HS-5 (cell line): ENCODE measurements at places on chromosomes 4 and X.

DNA sequence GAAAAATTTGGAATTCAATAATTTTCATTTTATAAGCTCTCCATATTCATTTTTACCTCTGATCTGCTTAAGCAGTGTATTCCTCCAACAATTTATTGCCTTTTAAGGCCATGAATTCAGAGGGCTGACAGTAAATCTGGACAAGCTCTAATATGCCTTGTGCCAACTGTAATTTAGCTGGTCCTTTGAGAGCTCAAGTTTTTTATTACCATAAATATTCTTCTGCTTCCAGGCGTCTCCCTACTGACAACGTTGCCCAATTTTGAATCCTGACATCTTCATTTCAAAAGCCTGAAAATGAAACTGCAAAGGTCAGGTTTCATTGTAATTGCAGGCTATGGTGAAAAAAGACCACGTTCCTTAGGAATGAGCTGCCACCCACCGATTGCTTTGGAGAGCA is 95.8 kb upstream of the GEMIN8 start:
- no peak for DNase-seq

GRCh38 chr4:148845609-148846008 is 403.4 kb upstream of the NR3C2 start:
- no peak for DNase-seq

- no peak for DNase-seq
Measured at GRCh38 chr4:159137176-159137575, 34.3 kb downstream of the RAPGEF2 start.

GRCh38 chr4:30718021-30718542 is 2.1 kb upstream of the PCDH7 start:
- DNase-seq, result no peak

GRCh38 chr4:156545003-156545785 is 426.4 kb downstream of the PDGFC start:
- DNase-seq, result no peak

GRCh38 chrX:137565921-137566745 is at the start of gene ZIC3:
Gene ZIC3, plus strand, starts transcription at chrX:137566127. Its CDS starts 565 bp downstream, at chrX:137566692.
- no peak for DNase-seq

- DNase-seq, result no peak
Measured at GRCh38 chr4:19844446-19844845, 407.3 kb upstream of the SLIT2 start.

DNA sequence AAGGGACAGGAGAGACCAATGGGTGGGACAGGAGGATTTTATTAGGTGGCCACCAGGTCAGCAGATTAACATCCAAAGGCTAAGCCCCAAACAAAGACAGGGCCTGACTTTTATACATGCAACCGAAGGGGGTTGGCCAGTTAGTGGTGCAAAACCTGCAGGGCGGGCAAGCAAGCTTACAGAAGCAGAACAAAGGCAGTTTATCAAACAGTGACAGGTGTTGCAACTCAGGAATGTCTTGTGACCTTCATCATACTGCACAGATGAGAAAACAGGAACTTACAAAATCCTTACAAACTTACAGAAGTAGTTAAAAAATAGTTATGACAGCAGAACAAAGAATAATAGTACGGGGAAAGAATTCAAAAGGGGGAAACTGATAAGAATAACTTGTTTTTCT is 708.1 kb downstream of the GLUD2 start:
- DNase-seq, result no peak

GRCh38 chr4:57312296-57312695 is 202.1 kb upstream of the IGFBP7 start:
- DNase-seq, result no peak

- DNase-seq, result no peak
Measured at GRCh38 chr4:184477201-184477999, 3.0 kb upstream of the IRF2 start.

DNA sequence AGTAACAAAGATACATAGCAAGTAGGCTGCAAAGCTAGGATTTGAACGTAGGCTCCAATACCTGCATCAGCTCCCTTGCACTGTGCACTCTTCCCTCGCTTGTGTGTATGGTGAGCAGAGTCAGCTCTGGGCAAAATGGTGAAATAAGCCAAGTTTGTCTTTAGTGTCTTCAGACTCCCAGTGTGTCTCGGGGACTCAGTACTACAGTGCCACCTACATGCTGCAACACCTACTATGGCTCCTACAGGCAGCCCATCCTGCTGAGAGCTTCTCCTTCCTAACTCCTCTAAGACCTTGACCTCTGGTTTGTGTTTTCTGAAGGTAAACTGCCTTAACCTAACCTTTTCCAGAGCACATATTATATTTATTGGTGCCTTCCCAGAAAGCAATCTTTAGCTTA is 42.5 kb downstream of the RTL9 start:
- DNase-seq, result no peak

GRCh38 chr4:69823481-69824186 is 36.3 kb downstream of the SULT1E1 start:
- peak; percentile 18 for DNase-seq

- no peak for DNase-seq
Measured at GRCh38 chr4:182306792-182307507, 63.7 kb downstream of the TENM3 start.

DNA sequence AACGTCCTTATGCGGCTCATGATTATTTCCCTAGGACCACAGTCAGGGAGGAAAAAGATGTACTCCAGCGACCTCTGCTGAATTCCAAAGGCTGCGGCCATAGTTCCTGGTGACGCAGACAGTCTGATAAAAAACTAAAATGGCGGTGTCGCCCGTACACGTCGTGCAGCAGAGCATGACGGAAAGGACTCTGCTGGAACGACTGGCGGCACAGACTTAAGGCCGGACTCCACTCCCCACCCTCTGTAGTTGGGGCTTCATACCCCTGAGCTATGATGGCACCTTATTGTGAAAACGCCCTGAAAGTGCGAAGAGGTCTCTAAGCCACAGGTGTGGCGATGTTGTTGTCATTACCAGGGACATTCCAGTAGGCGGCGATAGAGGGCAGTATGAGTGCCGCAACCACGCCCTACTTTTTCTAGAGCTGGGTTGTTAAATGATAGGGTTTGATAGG is 90.0 kb upstream of the EDA2R start:
- peak; percentile 31 for DNase-seq

GRCh38 chr4:186838295-186838694 is 114.6 kb upstream of the FAT1 start:
- no peak for DNase-seq

GRCh38 chr4:23922013-23922412 is 32.2 kb upstream of the PPARGC1A start:
- no peak for DNase-seq

DNA sequence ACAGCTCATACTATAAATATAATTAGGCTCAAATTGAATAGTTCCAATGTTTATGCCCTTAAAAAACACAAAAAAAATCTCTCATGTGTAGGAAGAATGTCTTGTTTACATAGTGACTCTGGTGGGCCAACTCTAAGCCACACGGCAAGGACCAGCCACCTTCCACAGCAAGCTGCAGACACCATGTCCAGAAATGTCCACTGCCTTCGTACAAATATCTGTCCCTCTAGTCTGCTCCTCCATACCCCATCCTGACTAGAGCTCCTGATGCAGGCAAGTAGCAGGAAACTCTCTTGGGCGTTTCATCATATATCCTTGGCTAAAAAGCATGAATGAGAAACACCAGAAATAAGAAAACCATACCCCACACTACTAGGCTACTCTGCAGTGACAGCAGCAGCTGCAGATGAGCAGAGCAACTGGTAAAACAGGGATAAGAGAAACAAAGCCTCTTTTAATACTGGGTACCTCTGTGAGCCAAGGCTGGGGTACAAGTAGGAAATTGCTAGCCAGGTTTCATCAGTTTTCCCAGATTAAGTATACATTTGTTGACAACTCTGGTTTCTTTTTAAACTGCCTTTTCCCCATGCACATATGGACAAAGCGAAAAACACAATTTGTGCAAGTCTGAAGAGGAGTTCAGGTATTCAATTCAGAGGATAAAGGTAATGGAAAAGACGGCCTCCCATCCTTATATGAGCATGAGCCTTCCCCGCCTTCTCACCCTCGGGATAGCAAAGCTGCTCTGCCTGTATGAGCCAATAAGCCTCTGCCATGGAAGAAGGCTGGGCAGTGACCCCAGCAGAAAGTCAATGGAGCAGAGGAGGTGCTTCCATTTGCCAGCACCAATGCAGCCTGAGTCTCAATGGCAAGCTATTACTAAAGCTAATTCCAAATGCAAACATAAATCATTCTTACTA is 245.4 kb downstream of the DCLK2 start:
- DNase-seq, result no peak

DNA sequence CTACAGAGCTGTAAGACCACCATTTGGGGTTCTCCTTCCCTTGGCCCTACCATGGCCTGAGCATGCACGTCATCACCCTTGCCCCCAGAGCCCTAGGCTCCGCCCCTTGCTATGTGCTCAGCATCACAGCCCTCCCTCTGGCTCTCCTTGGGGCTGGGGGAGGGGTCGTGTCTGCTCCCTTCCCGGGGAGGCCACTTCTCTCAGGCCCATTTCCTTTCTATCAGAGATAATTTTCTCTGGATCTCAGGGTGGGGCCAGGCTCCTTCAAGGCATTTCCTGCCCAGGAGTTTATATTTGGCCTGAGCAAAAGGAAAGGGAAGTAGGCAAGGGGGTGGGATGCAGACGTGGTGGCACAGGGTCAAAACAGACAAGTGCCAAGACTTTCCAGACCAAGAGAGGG is 55.9 kb downstream of the STARD8 start:
- no peak for DNase-seq

DNA sequence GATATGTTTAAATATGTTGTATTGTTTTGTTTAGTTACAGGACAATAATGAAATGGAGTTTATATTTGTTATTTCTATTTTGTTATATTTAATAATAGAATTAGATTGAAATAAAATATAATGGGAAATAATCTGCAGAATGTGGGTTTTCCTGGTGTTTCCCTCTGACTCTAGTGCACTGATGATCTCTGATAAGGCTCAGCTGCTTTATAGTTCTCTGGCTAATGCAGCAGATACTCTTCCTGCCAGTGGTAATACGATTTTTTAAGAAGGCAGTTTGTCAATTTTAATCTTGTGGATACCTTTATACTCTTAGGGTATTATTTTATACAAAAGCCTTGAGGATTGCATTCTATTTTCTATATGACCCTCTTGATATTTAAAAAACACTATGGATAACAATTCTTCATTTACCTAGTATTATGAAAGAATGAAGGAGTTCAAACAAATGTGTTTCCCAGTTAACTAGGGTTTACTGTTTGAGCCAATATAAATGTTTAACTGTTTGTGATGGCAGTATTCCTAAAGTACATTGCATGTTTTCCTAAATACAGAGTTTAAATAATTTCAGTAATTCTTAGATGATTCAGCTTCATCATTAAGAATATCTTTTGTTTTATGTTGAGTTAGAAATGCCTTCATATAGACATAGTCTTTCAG is 26.9 kb downstream of the NUDT6 start:
- no peak for DNase-seq

DNA sequence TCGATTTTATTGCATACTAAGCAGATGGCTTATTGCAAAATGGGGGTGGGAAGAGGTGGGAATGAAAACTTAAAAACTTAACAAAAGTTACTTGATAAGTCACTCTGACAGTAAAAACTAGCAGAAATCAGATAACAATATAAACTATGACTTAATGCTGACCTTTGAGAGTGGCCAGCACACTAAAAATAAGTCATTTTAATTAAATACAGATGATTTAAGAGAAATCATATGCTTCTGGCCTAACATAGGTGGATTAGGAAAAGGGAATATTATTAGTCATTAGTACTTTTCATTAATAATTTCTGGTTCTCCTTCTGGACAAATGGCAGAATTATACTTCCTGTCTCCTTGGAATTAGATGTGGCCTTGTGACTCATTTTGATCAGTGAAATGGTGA is 756.7 kb downstream of the PCDH19 start:
- DNase-seq, result no peak

DNA sequence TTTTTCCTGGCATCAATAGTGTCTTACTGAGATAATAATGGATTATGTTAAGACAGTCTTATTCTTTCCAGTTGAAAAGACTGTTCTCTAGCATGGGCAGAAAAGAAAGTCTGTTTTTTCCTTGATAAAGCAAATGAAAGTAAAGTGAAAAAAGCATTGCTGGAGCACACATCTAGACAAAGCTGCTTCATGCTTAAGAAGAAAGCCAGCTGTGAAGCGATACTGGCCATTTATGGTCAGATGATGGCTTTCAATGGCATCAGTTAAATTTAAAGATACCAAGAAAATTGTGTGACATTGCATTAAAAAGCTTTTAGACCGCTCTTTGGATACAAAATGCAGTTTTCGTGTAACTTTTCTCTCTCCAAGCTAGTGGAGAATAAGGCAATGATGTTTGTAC is 242.1 kb upstream of the TRAM1L1 start:
- DNase-seq, result no peak

DNA sequence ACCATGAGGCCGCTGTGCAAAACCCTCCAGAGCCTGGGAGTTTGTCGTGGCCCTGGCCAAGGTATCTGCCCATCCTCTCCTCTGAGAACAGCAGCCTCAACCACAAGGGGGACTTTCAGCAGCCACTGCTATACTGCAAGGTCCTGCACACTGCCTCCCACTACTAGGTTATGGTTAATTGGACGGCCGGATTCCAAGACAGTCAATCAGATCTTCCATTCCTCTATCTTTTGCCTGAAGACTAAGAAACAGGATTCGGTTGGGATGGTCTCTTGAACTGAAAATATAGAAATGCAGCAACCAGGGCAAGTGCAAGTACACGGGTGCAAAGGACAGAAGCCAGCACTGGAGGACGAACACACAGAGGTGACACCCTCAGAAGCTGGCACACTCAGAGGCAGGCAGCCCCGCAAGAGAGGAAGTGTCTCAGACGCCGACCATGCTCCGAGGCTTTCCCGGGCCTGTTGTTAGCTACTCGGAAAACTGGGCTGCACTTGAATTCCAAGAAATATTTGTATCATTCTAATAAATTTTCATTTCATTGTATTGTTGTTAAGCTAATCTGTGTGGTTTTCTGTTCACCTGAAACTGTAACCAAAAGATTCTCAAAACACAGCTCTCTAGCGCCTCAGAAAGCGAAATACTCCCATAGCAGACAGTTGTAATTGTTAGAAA is 63.3 kb downstream of the AFAP1 start:
- DNase-seq, result no peak

DNA sequence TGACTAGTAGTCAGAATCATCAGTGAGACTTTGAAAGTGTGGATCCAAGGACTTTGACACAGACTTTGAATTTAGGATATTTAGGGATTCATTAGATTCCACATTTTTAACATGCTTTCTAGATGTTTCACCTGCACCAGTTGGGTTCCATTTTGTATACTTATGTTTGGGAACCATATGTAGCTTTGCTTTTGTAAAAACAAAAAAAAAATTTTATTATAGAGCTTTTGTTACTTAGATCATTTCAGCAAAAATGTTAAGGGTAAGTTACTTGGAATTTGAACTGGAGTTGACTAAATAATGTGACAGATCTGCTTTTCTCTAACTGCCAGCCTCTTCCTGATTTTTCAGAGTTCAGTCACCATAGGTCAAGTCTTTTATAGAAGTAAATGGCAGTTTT is 14.6 kb downstream of the PDLIM5 start:
- no peak for DNase-seq

DNA sequence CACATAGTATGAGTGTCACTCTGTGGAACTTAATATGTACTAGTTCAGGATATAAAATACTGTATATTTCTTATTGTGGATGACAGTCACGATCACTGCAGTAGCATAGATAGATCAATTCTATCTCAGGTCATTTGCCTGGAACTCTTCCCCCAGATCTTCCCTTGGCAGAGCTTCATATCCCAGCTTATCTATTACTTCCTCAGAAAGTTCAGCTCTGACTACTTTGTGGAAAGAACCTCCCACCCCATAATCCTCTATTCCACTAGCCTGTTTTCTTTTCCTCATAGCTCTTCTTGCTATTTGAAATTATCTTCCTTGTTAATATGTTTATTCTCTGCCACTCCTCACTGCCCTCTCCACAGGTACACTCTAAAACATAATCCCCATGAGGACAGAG is 10.9 kb downstream of the FAM241A start:
- DNase-seq, result no peak

- no peak for DNase-seq
Measured at GRCh38 chr4:11878241-11878640, 449.5 kb upstream of the HS3ST1 start.
